ENCODE measurements at places on chromosomes 2 and 18.

- DNase-seq = no peak
Observed at GRCh38 chr18:58761241-58761969, 90.1 kb downstream of the MALT1 start.

DNA sequence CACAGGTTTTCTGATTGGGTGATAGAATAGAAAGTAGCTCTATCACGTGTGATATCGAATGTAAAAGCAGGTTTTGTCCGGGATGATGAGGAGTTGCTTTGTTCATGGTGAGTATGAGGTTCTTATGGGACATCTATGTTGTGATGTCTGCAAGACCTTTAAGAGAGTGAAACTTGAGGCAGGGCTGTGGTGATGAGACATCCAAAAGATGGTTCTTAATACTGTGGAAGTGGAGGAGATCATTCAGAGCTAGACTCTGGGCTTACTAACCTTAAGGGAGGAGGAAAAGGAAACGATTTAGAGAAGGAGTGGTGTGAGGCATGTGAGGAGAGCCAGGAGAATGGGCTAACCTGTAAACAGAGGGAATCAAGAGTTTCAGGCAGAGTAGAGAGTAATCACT lies 92.0 kb downstream of the WDR7 start:
- no peak for DNase-seq

GRCh38 chr2:105364436-105365139 lies 27.2 kb downstream of the C2orf49 start:
- DNase-seq = no peak

- DNase-seq = no peak
Observed at GRCh38 chr18:46899274-46899948, 17.9 kb downstream of the PIAS2 start.

- DNase-seq = no peak
Observed at GRCh38 chr2:57376985-57377384, 669.6 kb upstream of the VRK2 start.

GRCh38 chr2:127410871-127411652 lies 7.2 kb upstream of the PROC start:
- no peak for DNase-seq

DNA sequence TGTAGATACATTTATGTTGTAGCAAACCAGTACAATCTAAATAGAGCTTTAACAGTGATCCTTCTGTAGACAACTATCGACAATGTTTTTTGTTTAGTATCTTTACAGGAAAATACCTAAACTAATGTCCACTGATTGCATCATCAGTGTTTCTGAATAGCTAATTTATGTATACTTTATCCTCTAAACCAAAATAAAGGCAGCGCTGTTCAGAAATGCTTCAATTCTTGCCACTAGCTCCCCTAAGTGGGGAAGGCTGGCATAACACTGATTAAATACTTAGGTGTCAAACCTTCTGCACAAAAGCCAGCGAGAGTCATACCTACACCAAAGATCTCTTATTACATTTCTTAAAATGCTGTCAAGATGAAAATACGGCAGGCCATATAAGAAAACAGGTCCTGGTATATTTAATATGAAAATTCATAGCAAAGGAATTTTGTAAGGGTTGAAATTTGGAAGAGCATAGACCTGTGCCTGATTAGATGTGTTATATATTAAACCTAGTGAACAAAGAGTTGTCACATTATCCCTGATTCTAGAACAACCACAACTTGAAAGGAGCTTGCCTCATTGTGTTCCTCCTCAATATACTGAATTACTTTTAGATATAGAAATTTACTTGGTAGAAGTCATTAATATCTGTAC lies 1693.4 kb upstream of the SLC39A10 start:
- DNase-seq = no peak

- DNase-seq = no peak
Observed at GRCh38 chr2:106561356-106561755, 74.2 kb downstream of the CD8B2 start.

GRCh38 chr2:100625717-100626116 lies 62.9 kb downstream of the PDCL3 start:
- DNase-seq = no peak

- no peak for DNase-seq
Observed at GRCh38 chr2:191376981-191377629, 131.9 kb downstream of the MYO1B start.

DNA sequence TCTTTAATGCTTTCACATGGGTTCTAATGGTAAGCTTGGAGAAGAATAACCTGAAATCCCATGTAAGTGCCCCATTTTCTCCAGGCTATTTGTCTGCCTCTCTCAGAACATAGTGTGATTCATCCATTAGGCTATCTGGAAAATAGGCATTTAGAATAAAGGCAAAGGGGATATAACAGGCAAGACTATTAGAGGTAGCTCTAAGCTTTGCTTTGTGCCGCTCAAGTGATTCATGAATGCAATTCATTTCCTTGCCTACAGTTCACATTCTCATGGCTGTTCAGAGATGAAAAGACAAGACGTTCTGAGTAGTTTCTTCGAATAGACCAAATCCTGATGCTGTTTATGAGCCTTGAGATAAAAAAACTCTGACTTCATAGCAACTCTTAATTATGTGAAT lies 101.7 kb downstream of the ANKRD44 start:
- DNase-seq = no peak

DNA sequence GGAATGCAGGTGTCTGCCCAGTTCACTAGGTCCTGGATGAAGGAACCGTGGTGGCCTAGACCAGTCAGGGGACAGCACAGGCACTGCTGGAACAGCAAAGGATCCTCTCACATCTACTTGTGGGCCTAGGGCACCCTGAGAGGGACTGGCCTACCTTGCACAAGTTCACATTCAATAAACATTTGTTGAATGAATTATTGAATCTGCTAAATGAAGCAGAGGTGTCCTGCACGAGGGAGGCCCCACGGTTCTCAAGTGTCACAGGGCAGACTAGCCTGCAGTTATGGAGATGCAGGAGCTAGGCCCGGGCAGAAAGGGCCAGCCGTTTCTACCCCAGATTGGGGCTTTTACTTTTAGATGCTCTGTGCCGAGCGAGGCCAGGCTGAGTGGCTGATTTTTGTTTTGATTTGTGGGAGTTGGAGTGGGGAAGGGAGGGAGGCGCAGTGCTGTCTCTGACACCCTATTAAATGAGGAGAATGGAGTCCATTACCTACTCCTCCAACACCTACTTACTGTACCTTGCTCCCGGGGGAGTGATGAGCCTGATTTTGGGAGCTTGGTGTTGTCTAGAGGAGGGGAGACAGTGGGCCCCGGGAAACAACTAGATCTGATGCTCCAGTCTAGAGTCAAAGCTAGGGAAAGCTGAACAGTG lies 18.4 kb downstream of the SH2D6 start:
- no peak for DNase-seq

DNA sequence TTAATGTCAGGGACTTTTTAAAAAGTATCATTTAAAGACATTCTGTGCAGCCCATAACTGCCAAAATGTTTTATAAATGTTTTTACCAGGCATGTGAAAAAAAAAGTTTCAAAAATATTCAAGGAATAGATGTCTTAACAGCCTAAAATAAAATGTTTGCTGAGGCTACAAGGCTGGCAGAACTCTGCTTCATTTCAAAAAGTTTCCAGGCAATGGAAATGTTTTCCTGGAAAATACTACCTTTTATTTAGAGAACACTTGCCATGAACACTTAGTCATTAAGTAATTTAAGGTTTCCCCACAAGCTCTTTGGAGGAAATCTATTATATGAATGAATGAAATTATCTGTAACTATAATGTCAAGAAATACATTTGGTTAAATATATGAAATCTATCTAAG lies 68.8 kb downstream of the THADA start:
- DNase-seq = no peak

DNA sequence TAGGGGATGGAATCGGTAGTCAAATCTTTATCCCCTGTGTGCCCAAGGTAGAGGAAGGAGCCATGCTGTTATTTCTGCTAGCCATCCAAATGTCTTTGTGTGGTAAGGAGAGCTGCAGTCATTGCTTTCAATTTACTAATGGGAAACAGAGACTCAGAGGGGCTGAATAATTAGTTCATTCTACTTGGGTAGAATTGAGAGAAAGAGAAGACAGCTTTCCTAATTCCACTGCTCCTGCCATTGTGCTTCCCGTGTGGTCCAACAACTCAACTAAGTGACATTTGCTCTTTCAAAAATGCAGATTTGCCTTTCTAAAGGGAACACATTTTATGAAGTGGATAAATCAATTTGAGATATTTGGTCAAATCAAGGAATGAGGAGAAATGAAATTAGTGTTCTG lies 136.1 kb downstream of the AQP4 start:
- no peak for DNase-seq

- peak; percentile 62 for DNase-seq
Observed at GRCh38 chr2:24920098-24920808, at the start of gene ADCY3. ADCY3 (minus strand) TSS chr2:24920237; CDS start chr2:24918987, 1,250 bp downstream.

DNA sequence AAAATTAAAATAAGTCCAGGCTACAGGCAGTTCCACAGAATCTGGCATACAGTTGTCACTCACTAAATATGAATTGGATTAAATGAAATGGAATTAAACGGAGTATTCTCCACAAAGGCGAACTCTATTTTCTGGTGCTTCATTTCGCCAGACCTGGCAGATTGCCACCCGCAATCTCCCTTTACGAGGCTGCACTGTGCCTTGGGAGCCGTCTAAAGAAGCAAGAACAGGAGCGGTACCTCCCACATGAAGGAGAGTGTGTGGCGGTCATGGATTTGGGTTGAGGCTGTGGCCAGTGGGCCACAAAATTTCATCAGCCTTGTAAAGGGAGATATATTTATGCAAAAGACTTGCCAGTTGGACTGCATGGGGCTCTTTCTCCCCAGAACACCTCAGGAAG lies 151.0 kb downstream of the OSR1 start:
- no peak for DNase-seq

- no peak for DNase-seq
Observed at GRCh38 chr2:159093497-159093896, 125.1 kb downstream of the TANC1 start.

GRCh38 chr2:240919161-240919781 lies 13.1 kb downstream of the CROCC2 start:
- no peak for DNase-seq

All from naive thymus-derived CD8-positive, alpha-beta T cell (primary cell).